CD4-positive, alpha-beta T cell treated with Interferon alpha-2 for 1 hour (primary cell): ENCODE measurements at places on chromosomes 7 and 10.

DNA sequence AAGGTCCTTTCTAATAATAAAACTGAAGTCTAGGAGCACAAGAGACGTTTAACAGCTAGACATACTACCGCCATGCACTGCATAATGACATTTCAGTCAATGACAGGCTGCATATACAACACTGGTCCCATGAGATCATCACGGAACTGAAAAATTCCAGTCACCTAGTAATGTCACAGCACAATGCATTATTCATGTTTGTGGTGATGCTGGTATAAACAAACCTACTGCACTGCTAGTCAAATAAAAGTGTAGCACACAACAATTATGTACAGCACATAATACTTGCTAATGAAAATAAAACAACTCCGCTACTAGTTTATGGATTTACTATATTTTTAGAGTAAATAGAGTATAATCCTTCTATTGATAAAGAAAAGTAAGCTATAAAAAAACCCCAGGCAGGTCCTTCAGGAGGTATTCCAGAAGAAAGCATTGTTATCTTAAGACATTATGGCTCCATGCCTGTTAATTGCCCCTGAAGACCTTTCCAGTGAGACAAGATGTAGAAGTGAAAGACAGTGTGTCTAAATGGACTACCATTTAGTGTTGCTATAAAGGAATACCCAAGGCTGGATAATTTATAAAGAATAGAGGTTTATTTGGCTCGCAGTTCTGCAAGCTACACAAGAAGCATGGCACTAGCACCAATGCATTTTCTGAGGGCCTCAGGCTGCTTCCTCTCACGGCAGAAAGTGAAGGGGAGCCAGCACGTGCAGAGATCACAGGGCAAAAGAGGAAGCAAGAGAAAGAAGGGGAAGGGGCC lies 47.1 kb downstream of the HIBADH start:
- DNase-seq = no peak

DNA sequence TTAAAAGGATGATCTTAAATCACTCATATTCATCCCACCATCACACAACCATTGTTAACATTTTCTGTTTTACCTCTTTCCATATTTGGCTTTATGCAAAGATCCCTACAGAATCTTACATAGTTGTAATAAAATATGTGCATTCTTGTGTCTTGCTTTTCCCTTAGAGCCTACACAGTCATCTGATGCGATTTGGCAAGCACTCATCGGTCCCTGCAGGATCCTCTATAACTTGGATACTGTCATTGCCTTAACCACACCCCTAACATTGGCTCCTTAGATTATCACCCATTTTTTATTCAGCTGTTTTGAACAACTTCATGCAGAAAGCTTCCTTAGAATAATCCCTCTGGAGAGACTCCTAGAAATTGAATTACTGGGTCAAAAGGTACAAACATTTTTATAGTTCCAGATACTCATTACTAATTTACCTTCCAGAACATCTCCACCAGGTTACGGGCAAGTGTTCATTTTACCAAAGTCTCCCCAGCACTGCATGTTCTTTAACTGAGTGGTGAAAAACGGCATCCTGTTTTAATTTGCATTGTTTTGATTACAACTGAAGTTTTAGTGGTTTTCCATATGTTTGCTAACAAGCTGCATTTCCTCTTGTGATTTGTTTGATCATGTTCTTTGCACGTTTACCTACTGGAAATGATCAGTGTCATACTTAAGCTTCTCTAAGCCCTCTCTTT lies 268.3 kb downstream of the GRID1 start:
- DNase-seq = no peak

DNA sequence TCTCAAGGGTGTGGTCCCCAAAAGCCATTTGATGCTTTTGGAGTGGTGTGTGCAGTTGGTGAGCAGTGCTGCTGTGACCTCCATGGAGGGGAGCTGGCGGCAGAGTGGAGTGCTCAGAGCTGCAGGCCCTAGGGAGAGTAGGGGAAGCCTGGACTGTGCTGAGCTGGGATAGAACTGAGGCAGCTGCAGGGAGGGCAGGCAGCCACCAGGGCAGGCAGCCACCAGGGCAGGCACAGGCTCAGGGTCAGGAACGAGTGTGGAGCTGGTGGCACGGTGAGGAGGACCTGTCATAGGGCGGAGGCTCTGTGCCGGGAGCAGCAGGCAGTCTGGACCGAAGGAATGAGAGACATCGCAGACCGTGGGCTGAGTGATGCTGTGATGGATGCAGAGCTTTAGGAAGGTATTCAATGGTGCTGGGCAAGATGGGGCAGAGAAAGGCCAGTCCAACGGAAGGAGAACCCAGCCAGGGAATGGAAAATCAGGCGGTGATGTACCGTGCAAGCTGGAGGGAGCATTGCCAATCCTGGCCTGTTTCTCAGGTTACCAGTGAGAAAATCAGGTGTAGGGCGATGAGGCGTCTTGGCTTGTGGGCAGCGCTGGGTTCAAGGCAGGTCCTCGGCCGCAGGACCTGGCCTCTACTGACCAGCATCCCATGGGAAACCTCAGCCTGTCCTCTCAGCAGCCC lies 152.6 kb downstream of the CAMK1D start:
- DNase-seq = no peak

GRCh38 chr10:116886772-116887171 lies 37.5 kb downstream of the ENO4 start:
- DNase-seq = no peak

DNA sequence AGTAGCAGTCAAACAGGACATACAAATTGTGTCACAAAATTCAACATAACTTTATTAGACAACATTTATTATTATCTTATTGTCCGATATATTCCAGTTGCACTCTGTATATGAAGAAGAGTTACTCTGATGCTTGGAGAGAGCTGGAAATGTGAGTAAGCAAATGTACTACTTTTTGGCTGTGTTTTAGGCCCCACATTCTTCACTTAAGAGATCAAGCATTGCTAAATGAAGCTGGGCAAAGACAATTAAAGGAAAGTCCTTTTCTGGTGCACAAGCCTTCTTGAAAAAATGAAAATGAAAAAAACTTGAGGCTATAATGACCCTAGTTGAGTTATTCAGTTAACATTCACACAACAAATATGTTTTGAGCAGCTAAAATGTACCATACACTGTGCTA lies 26.1 kb downstream of the MYPN start:
- no peak for DNase-seq

GRCh38 chr7:40219917-40220316 lies 85.1 kb downstream of the SUGCT start:
- DNase-seq = no peak

GRCh38 chr7:88589927-88590326 lies 169.6 kb upstream of the ZNF804B start:
- no peak for DNase-seq

- no peak for DNase-seq
Measured at GRCh38 chr10:116612107-116612769, 8.5 kb upstream of the PNLIPRP2 start.

GRCh38 chr10:73459683-73460314 lies 26.4 kb upstream of the MSS51 start:
- DNase-seq = no peak

DNA sequence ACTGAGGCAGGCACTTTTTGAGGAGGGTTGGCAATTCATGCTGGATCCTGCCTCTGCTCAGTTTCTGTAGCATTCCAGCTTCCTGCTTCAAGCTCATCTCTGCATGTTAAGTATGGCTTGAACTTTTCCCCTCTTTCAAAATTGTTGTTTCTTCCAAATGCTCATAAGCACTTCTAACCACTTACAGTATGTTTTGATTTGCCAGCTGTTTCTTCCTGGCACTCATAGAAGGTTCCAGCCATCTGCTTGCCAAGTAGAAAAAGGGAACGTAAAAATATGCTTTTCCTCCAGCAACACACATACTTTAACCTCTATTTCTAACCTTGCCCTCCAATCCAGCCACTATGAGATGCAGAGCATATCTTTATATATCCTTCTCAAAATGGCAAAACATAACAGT lies 692.6 kb upstream of the COBL start:
- DNase-seq = no peak

GRCh38 chr7:92955081-92955480 lies 118.7 kb upstream of the CDK6 start:
- no peak for DNase-seq

DNA sequence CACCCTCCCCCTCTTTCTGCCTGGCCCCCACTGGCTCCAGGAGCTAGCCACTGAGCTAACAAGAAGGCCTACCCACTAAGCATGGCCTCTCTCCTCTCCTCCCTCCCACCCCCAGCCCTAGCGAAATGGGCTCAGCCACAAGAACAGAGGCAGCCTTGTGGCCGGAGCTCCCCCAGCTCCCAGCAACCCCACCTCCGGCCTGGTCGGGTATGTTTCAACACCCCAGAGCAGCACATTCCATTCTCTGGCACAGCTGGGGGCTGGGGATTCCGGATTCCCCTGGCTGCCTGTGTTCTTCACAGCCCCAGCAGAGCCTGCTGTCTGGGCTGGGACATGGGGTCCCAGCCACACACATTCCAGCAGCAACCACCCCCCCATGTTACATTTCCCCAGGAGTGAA lies 9.0 kb downstream of the SFRP5 start:
- DNase-seq = no peak

DNA sequence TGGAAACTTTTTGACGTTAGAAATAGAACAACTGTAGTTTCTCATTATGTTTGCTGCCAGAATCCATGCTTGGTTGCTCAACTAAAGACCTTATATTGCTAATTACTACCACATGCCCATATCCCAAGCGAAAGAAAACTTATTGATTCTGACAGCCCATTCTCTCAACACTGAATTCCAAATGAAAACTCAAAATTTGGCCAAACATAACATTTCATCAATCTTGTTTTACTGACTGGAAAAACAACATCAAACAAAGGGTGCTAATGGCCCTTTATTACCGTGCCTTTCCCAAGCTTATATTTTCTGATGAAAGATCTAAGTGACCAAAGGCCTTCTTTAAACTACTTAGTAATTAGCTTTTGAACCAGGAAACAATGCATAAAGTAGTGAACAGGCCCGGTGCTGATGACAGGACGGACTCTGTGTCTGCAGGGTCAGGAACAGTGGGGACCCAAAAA lies 531.8 kb downstream of the KCNMA1 start:
- no peak for DNase-seq

DNA sequence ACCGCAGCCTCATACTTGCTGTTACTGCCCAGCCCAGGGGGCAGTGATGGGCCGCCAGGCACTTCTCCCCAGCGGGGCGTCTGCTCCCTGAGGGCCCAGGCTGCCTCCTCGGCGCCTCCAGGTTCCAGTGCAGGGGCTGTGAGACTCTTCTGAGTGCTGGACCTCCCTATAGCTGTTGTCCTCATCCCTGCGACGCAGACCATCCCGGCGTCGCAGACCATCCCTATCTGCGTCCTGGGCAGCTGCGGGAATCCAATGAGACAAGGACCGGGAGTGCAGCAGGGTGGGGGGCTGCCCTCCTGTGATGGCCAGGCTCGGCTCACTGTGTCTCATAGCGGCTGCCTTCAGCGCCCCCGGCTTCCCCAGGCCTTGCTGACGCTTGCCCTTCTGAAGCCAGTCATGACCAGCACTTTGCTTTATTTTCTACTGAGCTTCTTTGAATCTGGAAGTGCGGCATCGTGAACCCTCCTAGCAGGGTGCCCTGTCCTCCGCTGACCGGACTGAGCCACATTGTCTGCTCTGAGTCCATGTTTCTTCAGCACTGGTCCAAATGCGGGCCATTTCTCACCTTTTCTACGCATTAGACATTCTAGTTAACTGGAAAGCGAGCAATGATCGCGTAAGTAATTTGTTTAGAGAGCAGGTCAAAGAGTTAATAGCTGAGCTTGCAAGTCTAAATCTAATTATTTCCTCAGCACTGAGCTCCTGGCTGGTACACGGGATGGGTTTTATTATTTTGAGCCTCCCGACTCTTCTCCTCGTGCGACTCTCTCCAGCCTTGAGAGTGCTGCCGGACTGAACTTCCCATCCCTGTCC lies 339.5 kb downstream of the WDR37 start:
- DNase-seq = no peak

GRCh38 chr7:130352194-130353074 lies 7.8 kb downstream of the CPA5 start:
- DNase-seq = no peak
